HepG2 (cell line): ENCODE measurements at places on chromosomes 13 and 19. TPM values are rescaled to one million over a fixed set of nuclear protein-coding genes. Genes with fewer than 3 reads are reported as not detected.

GRCh38 chr19:756236-756635 lies 5.3 kb downstream of the MISP start:
- H3K27me3 ChIP-seq = no peaks in the 10 kb centered on the region
- H3K27ac ChIP-seq = no peak overlapping the region
- H3K4me1 ChIP-seq = peaks cover 37% of the 10 kb centered on the region
- no peak overlapping the region for H3K4me3 ChIP-seq
- peak; percentile 82 for DNase-seq
- H3K36me3 ChIP-seq = no peaks in the 10 kb centered on the region

- no peaks in the 10 kb centered on the region for H3K4me1 ChIP-seq
- no peak overlapping the region for H3K4me3 ChIP-seq
- no peaks in the 10 kb centered on the region for H3K27me3 ChIP-seq
- no peak for DNase-seq
- H3K36me3 ChIP-seq = no peaks in the 10 kb centered on the region
These were observed 127.8 kb upstream of the UBL3 start for GRCh38 chr13:29978211-29978610.

DNA sequence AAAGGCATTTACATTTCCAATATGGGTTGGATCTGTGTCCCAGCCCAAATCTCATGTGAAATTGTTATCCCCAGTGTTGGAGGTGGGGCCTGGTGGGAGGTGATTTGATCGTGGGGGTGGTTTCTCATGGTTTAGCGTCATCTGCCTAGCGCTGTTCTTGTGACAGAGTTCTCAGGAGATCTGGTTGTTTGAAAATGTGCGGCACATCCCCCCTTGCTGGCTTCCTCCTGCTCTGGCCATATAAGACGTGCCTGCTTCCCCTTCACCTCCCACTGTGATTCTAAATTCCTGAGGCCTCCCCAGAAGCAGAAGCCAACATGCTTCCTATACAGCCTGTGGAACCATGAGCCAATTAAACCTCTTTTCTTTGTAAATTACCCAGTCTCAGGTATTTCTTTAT lies 126.2 kb upstream of the FNDC3A start:
- no peaks in the 10 kb centered on the region for H3K4me1 ChIP-seq
- no peak overlapping the region for H3K4me3 ChIP-seq
- no peaks in the 10 kb centered on the region for H3K27me3 ChIP-seq
- DNase-seq = no peak
- no peak overlapping the region for H3K27ac ChIP-seq

GRCh38 chr19:768424-768823 lies 17.5 kb downstream of the MISP start:
- H3K36me3 ChIP-seq = no peaks in the 10 kb centered on the region
- H3K4me1 ChIP-seq = peaks cover 33% of the 10 kb centered on the region
- H3K27ac ChIP-seq = no peak overlapping the region
- no peak for DNase-seq

MEIOSIN gene
- polyA plus RNA-seq = not detected in 2 replicates

ZNF470 gene
- not detected in 2 replicates for polyA plus RNA-seq

- H3K4me3 ChIP-seq = no peak overlapping the region
- no peaks in the 10 kb centered on the region for H3K27me3 ChIP-seq
- DNase-seq = no peak
- peaks cover 10% of the 10 kb centered on the region for H3K36me3 ChIP-seq
These were observed 7.8 kb upstream of the ZNF554 start for GRCh38 chr19:2811735-2812413.

DNA sequence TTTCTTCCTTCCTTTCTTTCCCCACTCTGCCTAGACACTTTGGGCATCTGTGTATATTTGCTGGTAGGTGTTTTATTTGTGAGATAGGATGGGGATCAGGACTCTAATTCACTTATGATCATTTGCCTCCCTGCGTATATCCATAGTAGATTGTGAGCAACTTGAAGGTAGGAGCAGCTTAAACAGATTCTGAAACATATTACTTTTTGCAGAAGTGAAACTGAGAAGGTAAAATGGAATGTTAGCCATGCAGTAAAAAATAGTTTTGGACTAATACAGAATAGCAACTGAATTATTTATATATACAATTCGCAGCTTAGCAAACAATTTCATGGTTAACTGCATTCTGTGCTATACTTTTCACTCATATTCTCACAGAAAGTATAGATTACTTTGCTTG lies 38.7 kb downstream of the RNF6 start:
- no peaks in the 10 kb centered on the region for H3K36me3 ChIP-seq
- no peaks in the 10 kb centered on the region for H3K27me3 ChIP-seq
- peaks cover 17% of the 10 kb centered on the region; the same call in 1 of the 2 replicates for H3K4me1 ChIP-seq
- no peak overlapping the region for H3K4me3 ChIP-seq

DNA sequence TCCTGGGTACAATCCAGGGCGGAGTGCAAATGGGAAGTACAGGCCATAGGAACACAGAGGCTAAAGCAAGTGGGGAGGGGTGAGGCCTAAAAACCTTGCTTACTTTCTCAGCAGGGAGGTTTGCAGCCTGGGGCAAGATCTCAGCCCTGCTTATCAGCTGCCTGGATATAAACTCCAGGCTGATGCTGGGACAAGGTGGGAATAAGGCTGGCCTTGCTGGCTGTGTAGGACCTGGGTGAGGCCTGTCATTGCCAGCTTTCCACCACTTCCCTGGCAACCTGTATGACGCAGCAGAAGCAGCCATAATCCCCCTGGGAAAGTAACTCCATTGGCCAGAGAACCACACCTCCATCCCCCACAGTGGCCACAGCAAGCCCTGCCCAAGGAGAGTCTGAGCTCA lies 279.1 kb upstream of the ATXN8OS start:
- no peak for DNase-seq
- no peak overlapping the region for H3K4me3 ChIP-seq
- no peaks in the 10 kb centered on the region for H3K27me3 ChIP-seq
- H3K4me1 ChIP-seq = no peaks in the 10 kb centered on the region
- no peaks in the 10 kb centered on the region for H3K36me3 ChIP-seq
- H3K27ac ChIP-seq = no peak overlapping the region

GRCh38 chr13:79227418-79227817 lies 178.6 kb downstream of the RBM26 start:
- H3K36me3 ChIP-seq = no peaks in the 10 kb centered on the region
- no peaks in the 10 kb centered on the region for H3K4me1 ChIP-seq
- DNase-seq = no peak
- peaks cover 2% of the 10 kb centered on the region; the same call in 1 of the 2 replicates for H3K27me3 ChIP-seq

DNA sequence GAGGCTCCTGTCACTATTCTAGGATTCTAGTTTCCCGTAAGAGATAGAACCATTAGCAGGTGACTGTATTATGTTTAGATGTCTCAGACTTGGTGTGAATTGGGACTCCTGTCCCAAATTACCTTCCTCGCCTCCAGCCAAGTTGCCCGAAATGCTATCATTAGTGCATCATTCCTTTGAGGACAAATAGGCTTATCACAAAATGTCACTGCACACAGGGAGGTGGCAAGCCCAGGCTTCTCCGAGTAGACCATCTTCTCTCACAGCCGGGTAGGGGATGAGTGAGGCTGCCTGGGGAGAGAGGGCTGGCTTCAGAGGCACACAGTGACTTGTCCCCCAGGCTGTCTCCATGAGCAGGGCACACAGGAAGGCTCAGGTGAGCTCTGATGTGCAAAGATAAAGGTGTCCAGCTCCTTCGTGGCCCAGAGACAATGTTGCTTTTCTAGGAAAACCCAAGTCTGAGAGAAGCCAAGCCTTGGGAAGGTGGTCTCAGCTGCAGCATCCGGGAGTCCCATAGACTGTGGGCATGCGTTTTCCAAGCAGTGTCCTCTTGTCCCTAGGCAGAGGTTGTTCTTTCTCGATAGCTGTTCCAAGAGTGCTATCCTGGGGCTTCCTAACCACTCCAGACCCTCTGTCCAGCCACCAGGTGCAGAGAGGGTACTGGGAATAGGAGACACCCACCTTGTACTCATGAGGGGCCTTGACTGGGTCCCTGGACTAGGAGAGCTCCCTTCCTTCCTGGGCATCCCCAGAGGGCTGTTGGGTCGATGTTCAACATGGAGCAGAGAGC lies 163.1 kb upstream of the TSHZ3 start:
- no peak for DNase-seq
- no peaks in the 10 kb centered on the region for H3K4me1 ChIP-seq
- H3K4me3 ChIP-seq = no peak overlapping the region
- H3K27ac ChIP-seq = no peak overlapping the region
- H3K36me3 ChIP-seq = no peaks in the 10 kb centered on the region

GRCh38 chr19:33191501-33191900 lies 2.6 kb upstream of the LRP3 start:
- H3K27ac ChIP-seq = no peak overlapping the region
- H3K27me3 ChIP-seq = peaks cover 6% of the 10 kb centered on the region; the same call in 2 of the 3 replicates
- H3K36me3 ChIP-seq = 0 out of 3 replicates have a peak, but pooled peaks cover 2% of the 10 kb centered on the region
- peaks cover 18% of the 10 kb centered on the region for H3K4me1 ChIP-seq
- H3K4me3 ChIP-seq = no peak overlapping the region

HSD17B14 gene
- polyA plus RNA-seq = 1.2 and 1.8 TPM in 2 replicates

DNA sequence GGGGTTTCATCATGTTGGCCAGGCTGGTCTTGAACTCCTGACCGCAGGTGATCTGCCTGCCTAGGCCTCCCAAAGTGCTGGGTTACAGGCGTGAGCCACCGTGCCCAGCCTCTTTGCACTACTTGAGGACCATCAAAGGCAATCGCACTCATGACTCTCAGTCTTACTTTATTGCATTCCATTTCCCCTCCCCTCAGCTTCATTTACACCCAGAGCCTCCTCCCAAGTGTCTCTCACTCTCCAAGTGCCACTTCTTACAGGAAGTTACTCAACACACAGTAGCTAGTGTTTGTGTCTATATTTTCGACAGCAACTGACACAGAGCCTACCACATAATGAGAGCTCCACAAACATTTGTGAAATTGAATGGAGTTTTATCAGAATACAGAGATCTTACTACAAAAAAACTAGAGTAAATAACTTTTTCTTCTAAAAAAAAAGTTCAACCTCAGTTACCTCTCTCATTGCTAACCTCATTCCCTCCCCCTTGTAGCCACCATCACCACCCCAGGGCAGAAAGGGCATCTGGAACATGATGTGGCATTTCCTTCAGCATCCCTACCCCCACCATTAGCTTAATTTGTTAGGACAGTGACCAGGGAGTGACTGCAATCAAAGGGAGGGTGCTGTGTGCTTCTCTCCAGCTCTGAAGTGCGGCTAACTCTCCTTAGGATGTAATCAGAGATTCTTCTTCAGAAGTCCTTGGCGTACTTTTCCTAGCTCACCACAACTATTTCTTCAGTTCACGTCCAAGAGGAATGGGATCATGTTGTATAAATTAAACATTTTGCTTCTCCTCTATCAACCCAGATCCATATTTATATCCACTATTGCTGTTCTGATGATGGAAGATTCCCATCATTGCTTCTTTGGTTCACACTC lies 17.0 kb upstream of the RUBCNL start:
- H3K27ac ChIP-seq = no peak overlapping the region
- H3K27me3 ChIP-seq = peaks cover 5% of the 10 kb centered on the region; the same call in 1 of the 3 replicates
- no peaks in the 10 kb centered on the region for H3K36me3 ChIP-seq
- H3K4me1 ChIP-seq = no peaks in the 10 kb centered on the region

DDX39A gene
- 34.6 and 37.1 TPM in 2 replicates for polyA plus RNA-seq

- H3K4me3 ChIP-seq = no peak overlapping the region
- no peaks in the 10 kb centered on the region for H3K36me3 ChIP-seq
- no peak for DNase-seq
- no peak overlapping the region for H3K27ac ChIP-seq
- no peaks in the 10 kb centered on the region for H3K27me3 ChIP-seq
- H3K4me1 ChIP-seq = peaks cover 58% of the 10 kb centered on the region
These were observed 50.3 kb downstream of the ABCC4 start for GRCh38 chr13:95250961-95251360.

PSMD8 gene
- 296 and 301 TPM in 2 replicates for polyA plus RNA-seq

DNA sequence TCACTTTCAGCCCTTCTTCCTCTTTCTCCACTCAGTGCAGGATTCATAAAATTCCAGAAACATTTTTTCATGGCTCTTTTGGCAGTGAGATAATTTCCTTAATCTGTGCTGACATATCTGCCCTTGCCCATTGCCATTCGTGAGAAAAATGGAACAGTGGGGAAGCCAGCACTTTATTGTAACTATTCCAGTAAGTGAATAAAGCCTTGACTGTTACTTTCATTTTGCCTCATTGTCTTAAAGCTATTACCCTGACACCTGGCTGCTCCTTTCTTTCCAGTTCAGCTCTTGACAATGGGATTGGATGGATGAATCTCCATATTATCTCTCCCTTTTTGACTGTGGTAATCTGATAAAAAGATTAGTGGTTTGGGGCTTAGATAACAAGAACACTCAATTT lies 1068.1 kb upstream of the PCDH20 start:
- H3K27ac ChIP-seq = no peak overlapping the region
- no peak overlapping the region for H3K4me3 ChIP-seq
- no peaks in the 10 kb centered on the region for H3K36me3 ChIP-seq
- no peaks in the 10 kb centered on the region for H3K4me1 ChIP-seq
- no peak for DNase-seq
- no peaks in the 10 kb centered on the region for H3K27me3 ChIP-seq

GRCh38 chr19:34633802-34634201 lies 43.2 kb downstream of the SCGB2B2 start:
- H3K4me1 ChIP-seq = peaks cover 15% of the 10 kb centered on the region
- peak; percentile 67 for DNase-seq
- no peak overlapping the region for H3K4me3 ChIP-seq
- no peaks in the 10 kb centered on the region for H3K27me3 ChIP-seq

- H3K27me3 ChIP-seq = no peaks in the 10 kb centered on the region; the same call in none of the 2 replicates
- H3K4me3 ChIP-seq = no peak overlapping the region
- no peak overlapping the region for H3K27ac ChIP-seq
- H3K4me1 ChIP-seq = peaks cover 13% of the 10 kb centered on the region
- H3K36me3 ChIP-seq = no peaks in the 10 kb centered on the region
- no peak for DNase-seq
These were observed 26.9 kb upstream of the KLF2 start for GRCh38 chr19:16297575-16298178.
